Neural progenitor cell (in vitro differentiated cells): ENCODE measurements at places on chromosomes 11 and 22. TPM values are rescaled to one million over a fixed set of nuclear protein-coding genes. Genes with fewer than 3 reads are reported as not detected.

Gene SPDYC
- not detected in 2 replicates for total RNA-seq

Gene OR11H1
- total RNA-seq: not detected in 2 replicates

Gene SOX6
- total RNA-seq: 7.6 and 8.3 TPM in 2 replicates

Gene CTSW
- total RNA-seq: not detected in 2 replicates

Gene POLD3
- total RNA-seq: 45.4 and 56.9 TPM in 2 replicates

Gene PATE4
- total RNA-seq: not detected in 2 replicates

Gene MISFA
- 0.65 and 1.6 TPM in 2 replicates for total RNA-seq

Gene CHRDL2
- total RNA-seq: 0.06 TPM in 1 of 2 replicates, not detected in the other

Gene SHANK2
- total RNA-seq: 8.1 TPM in 2 replicates

Gene MUC5AC
- total RNA-seq: not detected in 2 replicates

DNA sequence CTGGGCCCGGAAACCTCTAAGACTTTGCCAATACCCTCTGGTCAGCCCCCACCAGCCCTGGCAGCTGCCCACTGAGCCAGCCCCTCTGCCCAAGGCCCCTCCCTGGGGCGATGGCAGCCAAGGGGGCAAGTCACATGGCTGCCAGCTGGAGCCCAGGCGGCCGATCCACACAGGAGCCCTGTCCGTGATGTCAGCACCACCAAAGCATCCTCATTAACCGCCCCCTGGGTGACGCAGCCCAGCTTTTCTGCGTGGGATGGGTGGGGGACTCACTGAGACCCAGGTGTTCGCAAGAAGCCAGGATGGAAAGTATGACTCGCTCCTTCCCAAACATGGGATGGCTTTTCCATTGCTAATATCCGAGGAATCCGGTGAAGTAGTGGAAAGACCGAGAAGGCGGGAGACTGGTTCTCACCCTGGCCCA, 46.6 kb upstream of the WNT7B start:
- no peak for DNase-seq

DNA sequence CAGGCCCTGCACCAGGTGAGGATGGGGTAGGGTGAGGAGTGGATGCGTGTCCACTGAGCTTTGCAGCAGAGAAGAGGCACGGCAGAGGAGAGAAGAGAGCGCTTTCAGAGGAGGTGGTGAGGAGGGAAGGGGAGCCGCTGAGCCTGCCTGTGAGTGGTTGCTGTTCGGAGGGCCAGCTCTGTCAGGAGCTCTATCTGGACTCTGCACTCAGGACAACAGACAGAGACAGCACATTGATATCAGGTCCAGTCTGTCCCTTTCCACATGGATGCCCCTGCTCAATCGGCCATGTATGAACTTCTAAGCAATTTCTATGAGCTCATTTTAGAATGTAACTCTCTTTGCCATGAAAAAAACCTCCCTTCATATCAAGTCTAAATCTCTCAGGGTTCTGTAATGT, 158.6 kb downstream of the KIRREL3 start:
- no peak for DNase-seq

GRCh38 chr11:78338138-78338537, 79.5 kb downstream of the GAB2 start:
- no peak for DNase-seq

DNA sequence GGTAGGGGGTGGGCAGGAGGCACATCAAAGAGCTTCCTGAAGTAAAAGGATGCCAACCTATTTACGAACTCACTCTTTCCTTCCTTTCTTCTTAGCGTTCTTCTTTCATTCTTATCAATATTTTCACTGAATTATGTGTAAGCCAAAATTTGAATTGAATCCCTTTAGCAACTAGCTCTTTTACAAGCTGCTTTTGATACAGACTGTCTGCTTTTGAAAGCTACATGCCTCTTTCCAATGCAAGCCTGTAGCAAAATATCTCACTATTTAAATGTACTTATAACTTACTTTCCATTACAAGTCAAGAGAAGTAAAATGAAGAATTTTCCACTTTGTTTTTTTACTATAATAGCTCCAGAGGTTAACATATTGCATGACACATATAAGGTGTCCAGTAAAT, 186.6 kb downstream of the NXPE2 start:
- DNase-seq: no peak

DNA sequence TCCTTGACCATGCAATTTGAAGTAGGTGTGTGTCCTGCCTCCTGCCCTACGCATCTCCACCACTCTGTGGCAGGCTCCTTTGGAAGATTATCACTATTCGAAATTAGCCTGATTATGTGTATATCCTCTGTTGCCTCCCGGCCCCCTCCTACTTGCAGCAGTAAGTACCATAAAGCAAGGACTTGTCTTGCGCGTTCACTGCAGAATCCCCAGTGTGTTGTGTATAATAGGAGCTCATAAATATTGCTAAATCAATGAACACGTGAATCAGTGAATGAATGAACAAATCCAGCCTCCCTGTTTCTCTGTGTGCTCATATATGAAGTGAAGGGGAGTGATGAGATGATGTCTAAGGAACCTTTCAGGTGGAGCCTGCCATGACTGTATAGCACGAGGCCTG, 210.7 kb downstream of the DBX1 start:
- DNase-seq: no peak

DNA sequence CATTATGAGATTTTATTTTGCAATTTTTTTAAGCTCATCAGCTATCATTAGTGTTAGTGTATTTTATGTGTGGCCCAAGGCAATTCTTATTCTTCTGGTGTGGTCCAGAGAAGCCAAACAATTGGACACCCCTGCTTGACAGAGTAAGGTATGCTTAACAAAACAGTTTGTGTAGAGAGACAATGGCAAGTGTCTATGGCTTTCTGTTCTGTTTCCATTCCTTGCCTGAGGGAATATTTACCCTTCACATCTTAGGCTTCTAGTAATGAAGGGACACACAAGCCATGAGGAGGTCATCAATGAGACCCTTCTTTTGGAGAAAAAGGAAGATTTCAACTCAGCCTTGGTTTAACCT, 1278.4 kb upstream of the TENM4 start:
- DNase-seq: peak; percentile 5

DNA sequence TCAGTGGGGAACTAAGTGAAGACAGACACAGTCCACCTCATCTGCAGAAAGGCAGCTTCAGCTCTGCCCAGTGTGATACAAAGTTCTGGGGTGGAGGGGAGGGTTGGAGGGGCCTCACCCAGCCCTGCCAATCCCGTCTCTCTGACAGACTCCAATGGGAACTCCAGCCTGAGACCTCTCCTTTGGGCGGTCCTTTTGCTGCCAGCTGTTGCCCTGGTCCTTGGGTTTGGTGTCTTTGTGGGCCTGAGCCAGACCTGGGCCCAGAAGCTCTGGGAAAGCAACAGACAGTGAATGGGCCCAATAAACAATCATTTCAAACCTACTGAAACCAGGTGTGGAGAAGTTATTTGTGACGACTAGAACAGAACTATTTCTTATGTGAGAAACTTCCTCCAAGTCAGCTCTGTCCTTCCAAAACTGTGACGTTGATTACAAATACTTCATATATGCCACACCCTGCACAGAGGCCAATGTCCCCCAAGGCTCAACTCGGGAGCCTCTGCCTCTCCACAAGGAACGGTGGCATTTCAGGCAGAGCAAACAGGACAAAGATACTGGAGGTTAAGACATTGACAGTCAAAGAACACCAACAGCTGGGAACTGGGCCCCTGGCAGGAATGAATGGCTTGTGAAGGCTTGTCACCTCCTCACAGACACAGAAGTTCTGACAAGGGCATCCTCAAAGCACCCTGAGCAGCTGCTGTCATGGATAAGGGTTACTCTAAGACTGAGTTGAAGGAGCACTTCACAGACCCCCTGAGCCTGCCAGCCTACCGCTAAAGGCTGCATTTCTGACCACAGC, 8.2 kb downstream of the ZP1 start:
- DNase-seq: no peak

DNA sequence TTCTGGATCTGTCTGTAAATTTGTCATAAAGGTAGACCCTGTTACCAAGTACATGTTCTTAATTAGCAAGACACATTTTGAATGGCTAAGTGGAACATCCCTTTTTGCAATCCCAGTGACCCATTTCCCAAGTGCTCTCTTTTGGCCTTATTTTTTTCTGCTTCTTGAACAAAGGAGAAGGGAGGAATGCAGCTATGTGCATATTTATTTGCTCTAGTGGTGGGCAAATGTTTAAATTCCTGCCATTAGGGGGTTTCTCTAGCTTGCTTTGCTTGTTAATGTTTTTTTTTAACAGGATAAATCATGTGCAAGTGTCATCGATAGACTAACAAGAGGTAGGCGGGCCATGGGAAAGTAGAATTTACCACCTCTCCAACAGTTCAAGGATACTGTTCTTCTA, 135.7 kb downstream of the COMMD9 start:
- no peak for DNase-seq

DNA sequence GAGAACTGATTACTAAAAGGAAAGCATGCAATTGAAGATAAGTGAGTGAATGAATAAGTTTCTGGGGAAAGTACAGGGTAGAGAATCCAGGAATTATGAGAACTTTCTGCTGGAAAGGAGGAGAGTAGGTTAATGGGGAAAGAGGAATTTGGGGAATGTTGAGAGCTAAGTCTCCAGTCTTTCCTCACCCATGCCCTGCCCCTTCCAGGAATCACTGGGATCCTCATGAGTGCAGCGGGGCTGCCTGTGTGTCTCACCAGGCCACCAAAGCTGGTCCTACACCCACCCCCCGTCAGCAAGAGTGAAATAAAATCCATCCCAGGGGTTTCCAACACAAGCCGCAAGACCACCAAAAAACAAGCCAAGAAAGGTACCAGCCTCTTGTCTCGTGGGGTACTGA, 17.0 kb downstream of the DTX4 start:
- no peak for DNase-seq

GRCh38 chr11:121024989-121025388, 1.1 kb downstream of the TBCEL start:
- no peak for DNase-seq

DNA sequence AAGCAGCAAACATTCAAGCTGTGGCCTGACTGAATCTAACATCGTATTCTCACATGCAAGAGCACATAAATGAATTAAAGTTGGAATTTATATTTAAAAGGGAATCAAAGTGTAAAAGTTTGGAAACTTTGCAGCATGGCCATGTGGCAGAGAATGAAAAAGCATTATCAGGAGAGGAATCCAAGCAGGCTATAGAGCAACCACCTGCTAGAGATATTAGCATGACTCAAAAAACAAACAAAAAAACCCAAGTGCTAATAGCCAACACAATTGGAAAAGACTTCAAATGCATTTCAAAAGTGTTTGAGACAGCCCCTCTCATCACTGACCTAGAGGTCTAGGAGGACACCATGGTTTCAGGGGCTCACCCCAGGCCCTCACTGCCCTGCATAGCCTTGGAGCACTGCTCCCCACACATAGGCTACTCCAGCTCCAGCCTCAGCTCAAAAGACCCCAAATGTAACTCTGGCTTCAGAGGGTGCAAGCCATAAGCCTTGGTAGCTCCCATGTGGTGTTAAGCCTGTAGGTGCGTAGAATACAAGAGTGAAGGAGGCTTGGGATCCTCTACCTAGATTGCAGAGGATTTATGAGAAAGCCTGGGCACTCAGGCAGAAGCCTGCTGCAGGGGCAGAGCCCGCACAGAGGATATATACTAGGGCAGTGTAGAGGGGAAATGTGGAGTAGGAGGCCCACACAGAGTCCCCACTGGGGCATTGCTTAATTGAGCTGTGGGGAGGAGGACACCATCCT, 1.7 kb upstream of the KRTAP5-7 start:
- DNase-seq: no peak

GRCh38 chr22:31292236-31292989, at the start of gene PIK3IP1:
Gene PIK3IP1, minus strand, starts transcription at chr22:31292488. Its CDS starts 144 bp downstream, at chr22:31292344.
- peak; percentile 92 for DNase-seq

DNA sequence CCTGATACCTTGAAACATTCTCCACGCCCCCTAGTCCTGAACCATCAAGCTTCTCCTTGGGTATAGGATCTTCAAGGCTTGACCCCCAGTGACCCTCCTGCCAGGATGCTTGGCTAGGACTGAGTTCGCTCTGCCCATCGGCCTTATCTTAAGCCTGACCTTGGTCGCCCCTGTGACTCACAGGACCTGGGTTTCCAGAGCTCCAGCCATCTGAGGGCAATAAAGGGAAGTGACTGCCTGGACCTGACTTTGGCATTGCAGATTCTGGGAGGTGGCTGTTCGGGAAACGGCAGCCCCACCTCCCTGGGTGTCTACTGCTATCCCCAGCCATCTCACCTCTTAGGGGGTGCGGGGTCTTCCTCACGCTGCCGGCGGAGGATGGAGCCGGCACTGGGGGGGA, 15.4 kb downstream of the CARD10 start:
- DNase-seq: no peak

DNA sequence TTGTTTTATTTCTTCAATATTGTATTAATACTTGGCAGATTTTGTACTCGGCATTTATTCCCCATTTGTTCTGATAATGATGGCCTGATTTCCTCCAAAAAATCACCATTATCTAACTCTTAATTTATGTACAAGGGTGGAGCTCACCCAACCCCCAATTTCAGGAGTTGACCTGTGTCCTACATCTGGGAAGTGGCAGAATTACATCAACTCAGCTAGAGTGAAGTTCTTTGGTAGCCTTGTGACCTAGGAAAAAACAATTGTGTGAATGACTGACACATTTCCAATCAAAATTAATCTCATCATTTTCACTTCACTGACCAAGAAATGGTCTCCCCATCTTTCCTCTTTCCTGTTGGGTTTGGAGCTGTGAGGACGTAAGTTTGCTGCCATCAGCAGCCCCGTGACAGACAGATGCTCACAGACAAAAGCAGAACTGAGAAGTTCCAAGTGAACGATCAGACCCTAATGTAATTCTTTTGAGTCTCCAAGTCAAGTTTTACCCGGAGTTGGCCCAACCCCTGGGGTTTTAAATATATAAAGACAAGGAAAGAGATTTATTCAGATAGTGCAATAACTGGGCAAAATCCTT, 16.6 kb upstream of the MS4A6E start:
- no peak for DNase-seq

GRCh38 chr11:114129142-114129541, 69.6 kb downstream of the ZBTB16 start:
- no peak for DNase-seq

DNA sequence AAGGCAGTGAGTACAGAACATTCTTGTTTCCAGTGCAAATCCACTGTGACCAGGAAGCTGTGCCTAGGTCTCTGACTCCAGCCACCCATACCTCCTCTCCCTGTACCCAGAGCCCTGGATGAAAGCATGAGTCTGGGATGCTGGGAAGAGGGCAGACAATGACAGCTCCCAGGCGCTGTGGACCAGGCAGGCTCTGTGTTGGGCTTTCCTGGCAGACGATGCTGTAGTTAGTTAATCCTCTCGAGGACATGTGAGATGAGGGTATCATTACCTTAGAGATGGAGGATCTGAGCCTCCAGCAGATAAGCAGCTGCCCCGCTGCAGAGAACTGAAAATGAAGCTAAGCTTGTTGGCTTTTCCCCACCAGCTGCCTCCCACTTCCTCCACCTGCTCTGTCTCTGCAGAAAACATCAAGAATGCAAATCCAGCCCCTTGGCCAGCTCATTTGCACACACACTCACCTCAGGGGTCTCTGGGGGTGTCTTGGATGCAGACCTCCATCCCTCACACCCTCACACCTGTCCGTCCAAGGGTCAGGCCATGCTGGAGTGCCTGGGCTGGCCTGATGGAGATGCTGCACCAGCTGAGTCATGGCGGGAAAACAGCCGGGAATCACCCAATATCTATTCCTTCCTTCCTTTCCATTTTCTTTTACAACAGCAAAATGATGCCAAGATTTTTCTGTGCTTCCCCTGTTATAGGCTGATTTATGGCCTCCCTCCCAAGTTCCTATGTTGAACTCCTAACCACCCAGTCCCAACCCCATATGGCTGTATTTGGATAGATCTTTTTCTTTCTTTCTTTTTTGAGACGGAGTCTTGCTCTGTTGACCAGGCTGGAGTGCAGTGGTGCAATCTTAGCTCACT, 94.9 kb upstream of the SEPTIN5 start:
- no peak for DNase-seq
